ENCODE measurements at places on chromosomes 11 and 22.
A peak's percentile ranks its signal among the peaks of the same experiment; 100 is the strongest.

GRCh38 chr11:2931771-2932738, 2.8 kb upstream of the PHLDA2 start:
- no peak for DNase-seq

- DNase-seq, result no peak
Measured at GRCh38 chr22:36823186-36823839, 6.5 kb upstream of the PVALB start.

DNA sequence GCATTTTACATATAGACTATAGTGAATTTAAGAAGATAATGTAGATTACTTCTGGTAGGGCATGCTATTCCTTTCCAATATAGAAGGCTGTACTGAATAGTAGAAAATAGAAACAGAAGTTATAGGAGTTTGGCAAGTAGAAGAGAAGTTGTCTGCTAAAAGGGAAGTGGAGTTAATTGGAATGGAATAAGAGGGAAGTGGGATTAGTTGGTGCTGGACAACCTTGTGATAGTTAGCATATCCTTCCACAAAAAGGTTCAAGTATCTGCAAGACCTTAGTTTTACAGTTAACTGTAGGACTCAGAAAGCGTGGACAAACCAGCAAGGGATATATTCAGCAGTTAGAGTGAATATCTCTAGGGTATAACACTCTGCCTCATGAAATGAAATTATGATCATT, 185.5 kb downstream of the SWAP70 start:
- no peak for DNase-seq

DNA sequence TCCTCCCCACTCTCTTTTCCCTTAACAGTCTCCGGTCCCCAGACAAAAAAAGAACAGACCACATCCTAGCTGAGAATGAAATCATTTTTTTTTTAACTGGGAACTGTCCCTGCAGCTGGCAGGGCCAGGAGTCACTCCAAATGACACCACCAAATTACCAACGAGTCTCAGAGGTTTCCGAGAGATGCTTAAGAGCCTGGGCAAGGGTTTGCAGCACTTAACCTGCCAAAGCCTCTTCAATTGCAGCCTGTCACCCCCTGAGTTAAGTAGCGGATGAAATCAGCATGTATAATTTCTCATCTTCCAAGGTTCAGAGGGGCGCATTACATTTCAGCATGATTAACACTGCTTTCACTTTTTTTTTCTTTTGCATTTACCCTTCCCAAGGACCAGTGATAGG, 71.8 kb downstream of the TENM4 start:
- no peak for DNase-seq

GRCh38 chr22:29787371-29787980, 20.3 kb downstream of the UQCR10 start:
- DNase-seq, result no peak

DNA sequence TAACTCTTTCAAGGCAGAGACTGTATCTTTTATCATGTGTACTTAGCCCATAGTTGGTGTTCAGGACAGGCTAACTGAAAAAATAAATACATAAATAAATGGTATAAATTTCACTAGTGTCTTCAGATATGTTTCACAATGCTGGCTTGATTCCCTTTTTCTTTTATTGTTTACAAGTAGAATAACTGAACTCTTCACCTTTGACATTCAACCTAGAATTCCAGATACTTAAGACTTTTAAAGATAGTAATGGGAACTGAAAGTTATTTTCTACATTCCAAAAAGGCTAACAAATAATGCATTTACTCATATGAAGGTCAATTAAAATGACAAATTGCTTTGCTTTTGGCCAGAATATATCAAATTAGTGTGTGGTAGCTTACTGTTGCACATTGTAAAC, 411.3 kb upstream of the TENM4 start:
- peak; percentile 15 for DNase-seq

- DNase-seq, result no peak
Measured at GRCh38 chr11:69799582-69799981, 19.6 kb downstream of the FGF3 start.

DNA sequence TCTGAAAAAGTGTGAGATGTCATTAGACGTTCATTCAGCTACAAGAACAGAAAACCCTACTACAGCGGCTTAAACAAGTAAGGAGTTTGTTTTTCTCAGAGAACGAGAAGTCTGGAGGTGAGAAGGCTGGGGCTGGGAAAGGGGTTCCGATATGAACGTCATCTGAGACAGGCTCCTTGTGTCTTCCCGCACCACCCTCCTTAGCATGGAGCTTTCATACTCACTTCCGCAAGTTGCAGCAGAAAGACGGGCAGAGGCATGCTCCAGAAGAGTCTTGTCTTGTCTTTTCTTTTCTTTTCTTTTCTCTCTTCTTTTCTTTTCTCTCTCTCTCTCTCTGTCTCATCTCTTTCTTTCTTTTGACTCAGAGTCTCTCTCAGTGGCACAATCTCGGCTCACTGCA, 3.6 kb downstream of the TMEM45B start:
- no peak for DNase-seq

GRCh38 chr11:74020539-74020938, 11.7 kb upstream of the UCP3 start:
- DNase-seq, result no peak

DNA sequence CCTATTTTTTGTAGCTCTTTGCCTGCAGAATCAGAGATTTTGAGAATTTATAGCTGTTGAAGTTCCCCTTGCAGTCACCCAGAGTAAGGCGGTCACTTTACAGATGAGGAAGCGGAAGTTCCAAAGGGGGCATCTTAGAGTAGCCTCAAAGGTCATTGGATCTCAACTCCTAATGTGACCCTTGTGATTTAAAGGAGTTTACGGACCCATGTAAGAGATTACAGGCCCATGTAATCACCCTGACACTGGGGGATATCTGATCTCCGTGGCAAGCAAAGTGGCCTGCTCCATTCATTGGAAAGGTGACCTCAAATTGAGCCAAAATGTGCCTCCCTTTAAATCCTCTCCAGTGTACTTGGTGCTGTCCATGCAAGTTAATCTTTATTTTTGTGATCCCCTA, 15.7 kb downstream of the P2RX3 start:
- no peak for DNase-seq

DNA sequence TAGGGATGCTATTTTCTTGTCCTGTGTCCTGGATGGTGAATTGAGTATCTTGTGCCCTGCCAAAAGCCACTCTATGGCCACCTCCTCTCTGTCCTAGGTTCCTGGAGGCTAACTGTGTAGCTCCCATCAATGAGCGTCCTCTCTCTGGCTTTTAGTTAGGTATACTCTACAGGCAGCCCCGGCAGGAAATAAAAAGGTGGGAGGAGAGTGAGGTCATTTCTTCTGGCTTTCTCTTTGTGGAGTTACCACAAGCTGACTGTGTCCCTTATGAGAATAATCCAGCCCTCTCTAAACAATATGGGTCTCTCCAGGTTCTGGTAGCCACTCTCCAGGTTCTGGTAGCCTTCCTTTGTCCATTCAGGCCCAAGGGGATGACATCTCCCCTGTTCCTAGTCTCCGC, 11.7 kb upstream of the ASPHD2 start:
- no peak for DNase-seq
